ENCODE measurements at places on chromosomes 4 and X. TPM values are rescaled to one million over a fixed set of nuclear protein-coding genes. Genes with fewer than 3 reads are reported as not detected.

The SPARCL1 gene
- total RNA-seq, result 539 TPM

- DNase-seq, result no peak
Measured at GRCh38 chr4:73816814-73817213, 19.7 kb upstream of the CXCL6 start.

GRCh38 chr4:150235808-150236271 is 157.6 kb downstream of the DCLK2 start:
- no peak for DNase-seq

The TEX11 gene
- 0.14 TPM for total RNA-seq

GRCh38 chrX:115311139-115311538 is 21.6 kb downstream of the LUZP4 start:
- no peak for DNase-seq

DNA sequence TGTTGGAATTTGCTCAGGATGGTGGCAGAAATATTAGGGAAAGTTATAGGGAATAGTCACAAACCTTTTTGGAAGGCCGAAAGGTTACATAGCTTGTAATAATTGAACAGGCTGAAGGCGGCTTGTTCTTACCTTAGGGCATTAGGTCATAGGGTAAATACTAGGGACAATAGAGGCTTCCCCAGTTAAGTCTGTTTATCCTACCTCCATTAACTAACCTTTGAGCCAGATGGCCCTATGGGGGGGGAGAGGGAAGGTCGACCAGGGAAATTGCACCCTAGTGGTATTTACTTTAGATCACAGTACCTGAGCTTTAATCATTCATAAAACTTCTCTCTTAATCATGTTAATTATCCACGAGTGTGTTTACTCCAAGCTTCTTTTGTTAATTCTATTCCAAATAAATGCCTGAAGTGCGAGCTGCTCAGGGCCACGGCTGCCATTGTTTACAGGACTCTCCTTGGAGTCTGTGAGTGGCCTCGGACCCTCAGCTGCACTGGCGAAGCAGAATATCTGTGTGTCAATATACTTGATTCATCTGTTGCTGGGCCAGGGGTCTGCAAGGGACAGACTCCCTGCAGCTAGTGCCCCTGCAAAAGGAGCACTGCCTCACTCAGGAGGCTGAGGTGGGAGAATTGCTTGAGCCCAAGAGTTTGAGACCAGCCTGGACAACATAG is 22.9 kb downstream of the PAGE2 start:
- DNase-seq, result no peak

The PDZD4 gene
- 15.1 TPM for total RNA-seq
